ENCODE measurements at places on chromosomes 13 and 19. TPM values are rescaled to one million over a fixed set of nuclear protein-coding genes. Genes with fewer than 3 reads are reported as not detected.

Gene ATG4D
- 20.4 TPM for total RNA-seq

Gene HMGB1
- 97.3 TPM for total RNA-seq

Gene TRPC4
- total RNA-seq, result 0.33 TPM

Gene ZNF780B
- total RNA-seq, result 12.5 TPM

Gene ZNF227
- total RNA-seq, result 8.0 TPM

Gene GNG7
- total RNA-seq, result 5.7 TPM

Gene NALCN
- total RNA-seq, result 4.6 TPM

- no peaks in the 10 kb centered on the region for H3K36me3 ChIP-seq
- H3K4me3 ChIP-seq, result no peak overlapping the region
- H3K27me3 ChIP-seq, result no peaks in the 10 kb centered on the region
- peaks cover 4% of the 10 kb centered on the region for H3K4me1 ChIP-seq
These were observed 1193.8 kb downstream of the SLITRK1 start for GRCh38 chr13:82688400-82688994.

DNA sequence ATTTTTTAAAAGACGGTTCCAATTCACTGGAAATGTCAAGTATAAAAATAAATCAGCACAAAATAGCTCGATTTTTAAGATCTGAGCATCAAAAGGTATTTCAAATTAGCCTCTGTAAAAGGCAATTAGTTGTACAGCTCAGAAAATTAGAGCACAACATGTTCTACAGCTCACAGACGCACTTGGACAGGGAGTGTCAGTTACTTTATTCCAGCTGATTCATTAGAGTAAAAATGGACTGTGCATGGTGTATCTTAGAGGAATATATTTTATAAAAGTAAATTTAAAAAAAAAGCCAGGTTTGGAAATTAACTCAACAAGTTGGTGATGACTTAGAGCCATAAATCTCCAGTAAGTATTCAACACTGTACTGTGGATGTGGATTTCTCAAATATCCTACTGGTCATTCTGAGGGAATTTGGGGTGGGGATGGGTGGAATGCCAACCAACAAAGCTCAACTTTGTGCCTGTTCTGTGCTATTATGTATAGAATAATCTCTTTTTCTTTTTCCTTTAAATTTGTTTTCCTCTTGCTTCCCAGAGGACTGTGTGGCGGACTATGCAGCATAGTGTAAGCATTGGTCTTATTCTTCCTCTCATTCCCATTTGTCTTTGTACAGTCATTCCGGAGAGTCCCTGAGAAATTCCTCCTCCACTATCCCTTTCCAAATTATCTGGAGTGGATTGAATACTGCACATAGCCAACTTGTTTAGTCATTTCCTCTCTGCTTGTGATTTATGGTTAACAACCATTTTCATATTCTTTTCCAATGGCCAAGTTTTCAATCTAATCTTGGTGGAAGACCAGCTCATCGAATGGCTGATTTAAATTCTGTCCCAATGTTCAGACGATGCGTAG, 169.3 kb downstream of the DCT start:
- no peak overlapping the region for H3K27ac ChIP-seq
- no peak for DNase-seq
- H3K4me1 ChIP-seq, result peaks cover 4% of the 10 kb centered on the region

GRCh38 chr19:55068950-55069864, 6.3 kb upstream of the RDH13 start:
- DNase-seq, result peak; percentile 60
- H3K27me3 ChIP-seq, result no peaks in the 10 kb centered on the region

GRCh38 chr19:30512176-30513081, 140.2 kb downstream of the ZNF536 start:
- no peak for DNase-seq
- no peak overlapping the region for H3K4me3 ChIP-seq
- H3K4me1 ChIP-seq, result no peaks in the 10 kb centered on the region
- no peak overlapping the region for H3K27ac ChIP-seq

DNA sequence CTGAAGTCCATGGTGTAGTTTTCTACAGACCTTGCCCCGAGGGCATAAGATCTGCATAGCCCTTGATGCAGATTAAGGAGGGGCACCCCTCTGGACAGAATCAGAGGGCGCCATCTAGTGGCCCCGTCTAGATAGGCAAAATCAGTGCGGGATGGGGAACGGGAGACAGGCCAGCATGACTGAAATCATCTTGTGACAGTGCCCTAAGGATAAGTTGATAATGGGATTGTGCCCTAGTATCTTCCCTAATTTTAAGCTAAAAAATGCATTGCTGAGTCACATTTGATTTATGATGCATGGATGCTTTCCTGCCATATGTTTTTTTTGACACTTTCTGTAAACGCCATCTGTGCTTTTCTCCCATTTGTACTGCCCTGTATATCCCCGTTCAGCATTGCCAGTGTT, 19.0 kb upstream of the GPI start:
- no peaks in the 10 kb centered on the region for H3K4me1 ChIP-seq
- peaks cover 27% of the 10 kb centered on the region for H3K36me3 ChIP-seq

GRCh38 chr19:3054972-3055740, 7.1 kb downstream of the TLE5 start:
- H3K4me3 ChIP-seq, result no peak overlapping the region
- peak; percentile 42 for DNase-seq
- H3K27me3 ChIP-seq, result no peaks in the 10 kb centered on the region
- peaks cover 58% of the 10 kb centered on the region for H3K4me1 ChIP-seq
- peaks cover 7% of the 10 kb centered on the region for H3K36me3 ChIP-seq
- peak overlapping the region; percentile 76 for H3K27ac ChIP-seq

DNA sequence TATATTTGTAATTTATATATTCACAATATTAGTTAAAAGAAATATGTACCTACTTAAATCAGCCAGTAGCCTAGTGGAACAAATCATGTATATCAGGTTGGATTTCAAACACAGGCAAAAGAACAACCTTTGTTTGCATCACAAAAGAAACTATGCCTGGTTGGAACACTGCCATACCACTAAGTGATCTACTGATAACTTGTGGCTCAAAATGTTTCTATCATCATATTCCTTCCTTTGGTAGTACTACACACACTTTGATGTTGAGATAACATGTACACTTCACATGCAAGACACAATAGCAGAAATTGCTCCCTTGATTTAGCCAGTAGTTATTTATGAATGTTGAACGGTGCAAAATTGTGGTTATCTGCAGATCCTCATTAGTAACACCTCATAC, 146.0 kb upstream of the GPC6 start:
- no peaks in the 10 kb centered on the region for H3K4me1 ChIP-seq
- no peaks in the 10 kb centered on the region for H3K27me3 ChIP-seq
- H3K36me3 ChIP-seq, result no peaks in the 10 kb centered on the region
- H3K4me3 ChIP-seq, result no peak overlapping the region

- peak within 1 kb of the TSS; percentile 46 for H3K4me3 ChIP-seq
- peaks cover 53% of the 10 kb centered on the region for H3K4me1 ChIP-seq
- no peaks in the 10 kb centered on the region for H3K27me3 ChIP-seq
- peak within 1 kb of the TSS; percentile 81 for H3K27ac ChIP-seq
- no peaks in the 10 kb centered on the region for H3K36me3 ChIP-seq
These were observed at the start of gene FOXA3 for GRCh38 chr19:45863840-45864628. TSS of gene FOXA3 (plus strand) at chr19:45864326. CDS start at chr19:45864457, 131 bp downstream.

DNA sequence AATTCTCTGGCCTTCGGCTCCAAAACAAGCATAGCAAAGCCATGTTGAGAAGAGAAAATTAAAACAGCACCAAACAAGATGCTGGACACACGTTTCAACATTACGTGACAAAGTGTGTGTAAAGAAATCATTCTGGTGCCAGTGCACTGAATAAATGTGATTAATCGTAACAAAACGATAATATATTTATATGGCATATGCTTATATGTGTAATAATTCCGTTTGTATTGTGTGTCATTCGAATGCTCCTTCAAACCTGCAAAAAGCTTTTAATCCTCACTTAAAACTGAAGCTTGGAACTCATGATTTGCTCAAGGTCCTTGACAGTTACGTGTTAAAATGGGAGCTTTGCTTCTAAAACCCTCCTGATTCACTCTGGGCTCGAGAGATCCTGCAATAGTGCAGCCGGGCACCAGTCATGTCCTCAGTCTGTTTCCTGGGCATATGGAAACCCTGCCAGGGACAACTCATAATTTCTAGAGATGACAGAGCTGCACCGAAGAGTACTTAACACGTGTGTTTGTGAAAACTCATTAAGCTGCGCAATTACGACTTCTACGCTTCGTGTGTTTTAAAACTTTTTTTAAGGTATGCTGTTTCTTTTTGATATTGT, 731 bp upstream of the AKAP8L start:
- no peaks in the 10 kb centered on the region for H3K27me3 ChIP-seq
- DNase-seq, result no peak
- peaks cover 54% of the 10 kb centered on the region for H3K4me1 ChIP-seq
- H3K27ac ChIP-seq, result peak overlapping the region; percentile 13
- H3K36me3 ChIP-seq, result peaks cover 13% of the 10 kb centered on the region

DNA sequence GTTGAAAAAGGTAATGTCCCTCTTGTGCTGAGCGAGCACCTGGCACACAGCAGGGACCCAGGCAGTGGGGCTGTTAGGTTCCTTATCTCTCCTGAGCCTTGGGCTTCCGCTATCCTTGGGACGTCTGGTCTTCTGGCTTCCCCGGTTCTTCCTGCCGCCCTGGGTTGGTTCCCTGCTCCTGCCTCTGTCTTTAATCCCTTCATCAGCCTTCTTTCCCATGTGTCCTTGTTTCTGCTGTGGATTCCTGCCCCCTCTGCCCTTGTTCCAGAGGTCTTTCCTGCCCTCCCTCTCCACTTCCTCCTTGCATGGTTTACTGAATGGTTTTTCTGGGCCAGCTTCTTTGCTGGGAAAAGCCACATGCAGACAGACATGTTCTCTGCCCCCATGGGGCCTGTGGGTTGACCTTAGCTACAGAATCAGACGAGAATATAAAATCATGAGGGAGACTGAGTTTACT, 2.6 kb downstream of the EPN1 start:
- H3K27me3 ChIP-seq, result no peaks in the 10 kb centered on the region
- peaks cover 9% of the 10 kb centered on the region for H3K36me3 ChIP-seq
- DNase-seq, result peak; percentile 76
- H3K4me3 ChIP-seq, result no peak overlapping the region

DNA sequence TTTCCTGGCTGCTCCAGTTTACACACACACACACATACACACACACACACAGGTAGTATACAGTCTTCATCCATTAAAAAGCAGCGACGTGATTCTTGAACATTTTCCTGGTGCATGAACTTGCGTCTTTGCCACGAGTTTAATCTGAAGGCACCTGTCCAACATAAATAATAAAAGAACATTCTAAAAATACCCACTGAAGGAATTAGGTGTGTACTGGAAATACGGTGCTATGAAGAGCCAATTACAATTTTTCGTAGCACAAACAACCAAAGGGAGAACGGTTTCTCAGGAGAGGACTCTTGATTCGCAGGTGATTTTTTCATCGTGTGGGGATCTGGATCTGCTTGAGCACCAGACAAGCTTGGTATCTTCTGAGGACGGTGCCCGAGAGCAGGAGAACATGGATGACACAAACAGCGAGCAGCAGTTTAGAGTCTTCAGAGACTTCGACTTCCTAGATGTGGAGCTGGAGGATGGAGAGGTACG, 61.2 kb downstream of the ZAR1L start:
- peak; percentile 83 for DNase-seq
- peaks cover 2% of the 10 kb centered on the region for H3K36me3 ChIP-seq
- no peak overlapping the region for H3K4me3 ChIP-seq
- H3K27me3 ChIP-seq, result no peaks in the 10 kb centered on the region

- no peak overlapping the region for H3K27ac ChIP-seq
- no peak for DNase-seq
- H3K36me3 ChIP-seq, result no peaks in the 10 kb centered on the region
- no peak overlapping the region for H3K4me3 ChIP-seq
- no peaks in the 10 kb centered on the region for H3K27me3 ChIP-seq
- H3K4me1 ChIP-seq, result peaks cover 5% of the 10 kb centered on the region
These were observed 92.5 kb downstream of the RAB20 start for GRCh38 chr13:110468986-110469495.

DNA sequence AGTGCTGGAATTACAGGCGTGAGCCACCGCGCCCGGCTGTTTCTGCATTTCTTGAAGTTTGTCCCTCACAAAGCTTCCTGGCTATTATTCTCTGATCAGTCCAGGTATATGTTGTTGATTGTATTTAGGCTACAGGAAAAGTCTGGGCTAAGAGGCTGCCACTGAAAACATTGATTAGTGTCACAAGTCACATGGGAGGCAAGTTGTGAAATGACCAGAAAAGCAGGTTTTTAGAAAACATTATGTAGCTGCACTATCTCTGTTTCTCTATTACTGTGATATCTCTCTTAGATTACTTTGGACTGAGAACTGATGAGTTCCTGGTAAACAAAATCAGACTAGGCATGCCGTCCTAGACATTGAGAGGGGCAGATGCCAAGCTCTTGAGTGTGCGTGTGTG, 16.0 kb upstream of the ZDHHC20 start:
- DNase-seq, result no peak
- no peak overlapping the region for H3K4me3 ChIP-seq
- no peaks in the 10 kb centered on the region for H3K27me3 ChIP-seq
- no peak overlapping the region for H3K27ac ChIP-seq

GRCh38 chr13:67120872-67121531, 109.1 kb downstream of the PCDH9 start:
- H3K27me3 ChIP-seq, result no peaks in the 10 kb centered on the region
- no peak for DNase-seq
- H3K4me1 ChIP-seq, result no peaks in the 10 kb centered on the region
